AG09319 (cell line): ENCODE measurements at places on chromosomes 3 and 15.

DNA sequence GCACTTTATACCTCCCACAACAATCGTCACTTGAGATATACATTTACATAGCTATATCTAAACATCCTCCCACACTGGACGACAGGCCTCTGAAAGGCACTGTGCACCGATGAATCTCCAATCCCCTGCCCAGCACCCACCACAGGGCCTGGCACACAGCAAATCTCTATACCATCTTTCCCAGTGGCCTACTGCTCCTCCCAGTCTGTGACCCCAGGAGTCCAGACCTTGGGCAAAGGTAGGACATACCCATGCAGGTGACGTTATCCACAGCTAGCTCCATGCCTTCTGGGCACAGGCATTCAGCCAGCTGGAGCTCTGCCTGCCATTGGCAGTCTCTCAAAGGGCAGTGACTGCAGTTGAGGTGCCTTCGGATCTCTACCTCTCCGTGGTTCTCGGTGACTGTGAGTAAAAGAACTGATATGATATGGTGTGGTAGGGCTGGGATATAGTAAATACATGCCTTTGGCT, 5.8 kb downstream of the LTK start:
- no peak for DNase-seq

DNA sequence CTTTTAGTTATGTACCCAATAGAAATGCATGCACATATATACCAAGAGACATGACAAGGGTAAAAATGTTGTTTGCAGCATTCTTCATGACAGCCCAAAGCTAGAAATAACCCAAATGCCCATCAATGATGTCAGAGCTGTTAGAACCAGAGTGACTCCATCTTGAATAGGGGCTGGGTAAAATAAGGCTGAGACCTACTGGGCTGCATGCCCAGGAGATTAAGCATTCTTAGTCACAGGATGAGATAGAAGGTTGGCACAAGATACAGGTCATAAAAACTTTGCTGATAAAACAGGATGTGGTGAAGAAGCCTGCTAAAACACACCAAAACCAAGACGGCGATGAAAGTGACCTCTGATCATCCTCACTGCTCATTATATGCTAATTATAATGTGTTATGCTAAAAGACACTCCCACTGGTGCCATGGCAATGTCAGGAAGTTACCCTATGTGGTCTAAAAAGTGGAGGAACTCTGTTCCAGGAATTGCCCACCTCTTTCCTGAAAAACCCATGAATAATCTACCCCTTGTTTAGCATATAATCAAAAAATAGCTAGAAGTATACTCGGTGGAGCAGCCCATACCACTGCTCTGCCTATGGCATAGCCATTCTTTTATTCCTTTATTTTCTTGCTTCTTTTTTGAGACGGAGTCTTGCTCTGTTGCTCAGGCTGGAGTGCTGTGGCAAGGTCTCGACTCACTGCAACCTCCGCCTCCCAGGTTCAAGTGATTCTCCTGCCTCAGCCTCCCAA, 32.9 kb downstream of the ZBTB11 start:
- DNase-seq, result peak; percentile 4

DNA sequence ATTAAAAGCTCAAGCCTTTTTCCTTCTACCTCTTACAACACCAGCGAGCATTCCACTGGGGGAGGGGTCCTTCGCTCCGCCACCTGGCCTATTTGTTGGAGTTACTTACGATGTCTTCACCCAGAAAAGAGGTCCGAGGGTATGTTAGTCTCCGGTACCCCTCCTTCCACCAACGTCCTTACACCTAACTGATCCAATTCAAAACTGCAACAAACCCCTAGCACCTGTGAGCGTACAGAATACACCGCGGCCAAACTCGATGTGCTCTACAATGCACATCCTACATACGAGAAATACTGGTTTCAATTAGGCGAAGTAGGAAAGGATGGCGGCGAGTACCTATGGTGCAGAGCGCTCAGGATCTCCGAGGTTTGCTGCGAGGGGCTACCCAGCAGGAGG, 944 bp downstream of the SLITRK3 start:
- no peak for DNase-seq

DNA sequence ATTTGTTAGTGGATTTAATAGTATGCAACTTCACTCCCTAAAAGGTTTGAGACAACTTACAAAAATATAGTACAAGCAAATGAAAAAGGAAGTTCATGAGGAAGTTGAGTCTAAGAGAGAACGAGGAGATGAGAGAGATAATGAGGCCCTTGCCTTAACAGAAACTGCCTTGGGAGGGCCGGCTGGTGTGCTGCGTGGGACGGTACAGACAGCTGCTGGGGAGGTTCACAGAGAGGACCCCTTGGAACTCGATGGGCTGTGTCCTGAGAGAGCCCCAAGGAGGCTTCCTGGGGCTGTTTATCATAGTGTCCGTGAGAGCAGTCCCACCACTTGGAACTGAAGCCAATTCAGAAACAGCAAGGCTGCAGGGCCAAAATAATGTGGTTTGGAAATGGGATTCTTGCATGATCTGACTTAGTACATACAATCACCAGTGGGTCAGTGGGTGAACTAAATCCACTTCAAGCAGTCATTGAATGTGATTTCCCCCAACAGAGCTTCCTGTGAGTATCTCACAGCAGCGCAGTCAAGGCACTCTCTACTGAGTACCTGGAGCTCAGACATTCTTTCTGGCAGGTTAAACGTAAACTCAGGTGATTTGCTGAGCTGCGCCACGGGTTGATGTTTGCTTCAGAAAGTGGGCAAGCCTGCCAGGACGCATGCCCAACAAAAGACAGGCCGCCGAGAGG, 90.8 kb downstream of the CRTC3 start:
- no peak for DNase-seq

- no peak for DNase-seq
Measured at GRCh38 chr15:101221902-101222301, 29.9 kb downstream of the CHSY1 start.

- peak; percentile 60 for DNase-seq
Measured at GRCh38 chr3:48151058-48151806, 37.0 kb downstream of the CDC25A start.

GRCh38 chr15:89230277-89230676, 8.9 kb upstream of the RLBP1 start:
- DNase-seq, result no peak

DNA sequence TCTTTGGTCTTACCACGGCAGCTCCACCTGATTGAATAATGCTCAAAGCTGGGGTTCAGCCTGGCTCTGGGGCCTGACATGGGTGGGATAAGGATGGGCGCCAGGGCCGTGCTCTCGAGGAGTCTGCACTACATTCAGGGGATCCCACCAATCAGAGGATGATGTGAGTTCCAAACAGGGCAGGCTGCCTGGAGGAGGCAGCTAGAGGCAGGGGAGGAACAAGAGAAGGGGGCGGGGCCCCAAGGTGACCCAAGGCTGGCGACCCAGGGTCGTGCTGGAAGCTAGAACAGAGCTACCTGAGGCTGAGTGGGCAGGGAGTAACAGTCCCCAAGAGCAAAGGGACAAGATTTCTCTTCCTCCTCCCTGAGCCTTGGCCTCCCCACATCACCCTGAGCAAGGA, 56.1 kb downstream of the PCSK6 start:
- no peak for DNase-seq

- peak; percentile 19 for DNase-seq
Measured at GRCh38 chr3:70550723-70551319, 238.4 kb upstream of the MDFIC2 start.

DNA sequence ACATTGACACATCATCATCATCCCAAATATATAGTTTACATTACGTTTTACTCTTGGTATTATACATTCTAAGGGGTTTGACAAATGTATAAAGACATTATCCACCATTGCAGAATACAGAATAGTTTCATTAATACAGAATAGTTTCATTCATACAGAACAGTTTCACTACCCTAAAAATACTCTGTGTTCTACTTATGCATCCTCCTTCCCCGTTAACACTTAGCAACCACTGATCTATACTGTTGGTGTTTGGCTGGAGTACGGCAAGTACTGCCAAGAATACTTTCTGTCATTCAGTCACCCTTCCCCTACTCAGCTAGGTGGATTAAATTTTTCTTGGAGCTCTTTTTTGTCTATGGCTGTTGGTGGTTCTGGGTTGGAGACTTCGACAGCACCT, 33.4 kb downstream of the LEKR1 start:
- DNase-seq, result no peak

DNA sequence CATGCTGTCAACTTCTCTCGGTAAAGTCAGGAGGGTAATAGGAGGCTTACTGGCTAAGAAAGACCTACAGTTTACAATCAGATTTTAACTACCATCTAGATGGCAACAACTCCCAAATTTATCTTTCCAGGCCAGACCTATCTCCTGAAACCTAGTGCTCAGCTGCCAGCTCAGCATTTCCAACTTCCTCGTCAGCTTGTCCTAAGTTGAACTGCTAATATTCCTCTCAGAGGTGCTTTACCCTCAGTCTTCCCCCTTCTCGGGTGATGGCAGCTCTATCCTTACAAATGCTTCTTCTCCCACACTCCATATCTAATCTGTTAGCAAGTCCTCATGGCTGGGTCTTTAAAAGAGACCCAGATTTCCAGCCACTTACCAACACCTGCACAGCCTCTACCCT, 36.9 kb upstream of the UBE2E2 start:
- no peak for DNase-seq

DNA sequence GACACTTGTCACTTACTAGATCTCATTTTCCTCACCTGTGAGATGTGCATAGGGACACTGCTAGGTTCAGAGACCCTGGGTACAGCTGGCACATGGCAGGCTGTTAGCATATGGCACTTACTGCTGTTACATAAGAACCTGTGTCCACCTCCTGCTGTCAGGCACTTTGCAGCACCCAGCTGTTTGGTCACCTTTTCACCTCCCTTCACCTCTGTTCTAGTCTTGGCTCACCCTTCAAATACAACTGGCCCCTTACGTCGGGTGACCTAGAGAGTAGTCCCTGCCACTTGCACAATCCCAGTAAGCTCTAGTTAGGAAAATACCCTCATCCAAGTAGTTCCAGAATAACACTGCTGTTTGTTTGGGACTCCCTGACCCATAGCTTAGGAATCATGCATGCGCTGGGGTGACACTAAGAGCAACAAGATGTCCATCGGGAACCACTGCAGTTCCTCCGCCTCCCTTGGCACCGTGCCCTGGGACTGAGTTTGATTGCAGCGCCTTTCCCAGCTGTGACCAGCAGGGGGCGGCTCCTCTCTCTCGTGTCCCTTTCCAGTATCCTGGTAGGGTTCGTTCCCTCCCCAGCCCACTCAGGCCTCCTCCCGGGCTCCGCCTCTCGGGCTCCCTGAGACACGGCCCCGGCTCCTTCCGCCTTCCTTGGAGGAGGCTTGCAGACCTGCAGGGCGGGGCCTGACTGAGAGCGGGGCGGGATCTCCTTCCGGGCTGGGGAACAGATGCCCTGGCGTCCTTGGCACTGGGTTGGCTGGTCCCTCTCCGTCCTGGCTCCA, 78.6 kb downstream of the ABHD5 start:
- peak; percentile 90 for DNase-seq

DNA sequence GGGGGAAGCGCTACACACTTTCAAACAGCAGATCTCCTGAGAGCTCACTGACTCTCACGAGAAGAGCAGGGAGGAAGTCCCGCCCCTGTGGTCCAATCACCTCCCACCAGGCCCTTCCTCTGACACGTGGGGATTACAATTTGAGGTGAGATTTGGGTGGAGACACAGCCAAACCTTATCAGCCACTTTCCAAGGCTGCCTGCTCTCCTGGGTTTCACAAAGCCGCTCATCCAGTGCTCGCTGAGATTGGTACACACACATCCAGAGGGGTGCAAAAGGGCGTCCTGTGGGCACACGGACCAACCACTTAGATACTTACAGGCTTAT, 23.1 kb downstream of the XXYLT1 start:
- no peak for DNase-seq

GRCh38 chr3:164023480-164023879, 1054.8 kb downstream of the SI start:
- DNase-seq, result no peak

- DNase-seq, result no peak
Measured at GRCh38 chr3:158738653-158739052, 6.4 kb upstream of the RARRES1 start.
